Activated T-cell treated with anti-CD3 and anti-CD28 coated beads, Interleukin-2, amount 50 U/mL, for 72 hours (primary cell): ENCODE measurements at places on chromosomes 7 and 10. TPM values are rescaled to one million over a fixed set of nuclear protein-coding genes. Genes with fewer than 3 reads are reported as not detected.

DNA sequence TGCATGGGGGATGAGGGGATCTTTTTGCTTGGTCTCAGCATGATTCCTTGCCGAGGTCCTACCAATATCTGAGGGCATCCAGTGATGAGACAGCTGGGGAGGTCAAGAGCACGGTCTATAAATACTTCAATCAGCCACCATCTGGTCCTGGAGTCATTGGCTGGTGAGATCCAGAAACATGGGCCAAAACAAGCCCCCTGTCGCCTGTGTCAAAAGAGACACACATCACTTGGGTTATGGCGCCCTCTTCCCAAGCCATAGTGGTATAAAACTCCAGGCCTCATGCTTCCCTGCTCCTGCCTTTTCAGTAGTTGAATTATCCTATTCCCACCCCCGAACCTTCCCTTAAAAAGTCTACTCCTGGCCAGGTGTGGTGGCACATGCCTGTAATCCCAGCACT is 60.9 kb downstream of the SLC35B4 start:
- DNase-seq: no peak

The FERD3L gene
- total RNA-seq: not detected

DNA sequence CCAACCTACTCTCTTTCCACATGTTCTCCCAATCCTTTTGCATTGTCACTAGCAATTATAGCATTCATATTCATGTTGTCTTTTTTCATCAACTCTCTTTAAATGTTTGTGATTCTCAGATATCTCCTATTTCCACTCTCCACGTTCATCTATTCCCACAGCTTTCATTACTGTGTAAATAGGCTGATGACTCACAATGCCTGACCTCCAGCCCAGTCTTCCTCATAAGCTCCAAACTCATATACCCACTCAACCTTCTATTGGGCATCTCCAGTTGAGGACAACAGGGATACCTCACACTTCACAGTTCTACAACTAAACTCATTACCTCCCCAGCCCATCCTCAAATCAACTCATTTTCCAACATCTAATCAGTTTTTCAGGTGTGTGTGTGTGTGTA is 194.1 kb downstream of the DGKI start:
- no peak for DNase-seq

- no peak for DNase-seq
Measured at GRCh38 chr7:158270106-158270775, 317.4 kb downstream of the PTPRN2 start.

The PNLIPRP1 gene
- not detected for total RNA-seq

The DBF4 gene
- total RNA-seq: 65.4 TPM

- no peak for DNase-seq
Measured at GRCh38 chr7:29798422-29798821, 7.9 kb upstream of the WIPF3 start.

DNA sequence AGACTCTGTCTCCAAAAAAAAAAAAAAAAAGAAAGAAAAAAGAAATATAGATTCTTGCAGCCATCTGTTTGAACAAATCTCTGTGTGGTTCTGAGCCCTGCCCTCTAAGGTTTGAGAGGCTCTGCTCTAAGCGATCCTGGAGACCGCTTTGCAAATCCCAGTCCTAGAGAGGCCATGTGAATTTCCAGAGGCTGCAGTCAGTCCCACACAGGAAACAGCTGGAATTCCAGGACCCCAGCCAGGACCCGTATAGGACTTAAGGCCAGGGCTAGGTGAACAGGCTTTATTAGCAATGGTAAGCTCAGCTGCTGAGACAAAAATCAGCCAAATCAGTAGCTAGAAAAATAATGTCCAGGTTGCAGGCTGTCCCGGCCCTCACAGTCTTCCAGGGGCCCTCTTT is 154.8 kb downstream of the RPS24 start:
- DNase-seq: no peak

DNA sequence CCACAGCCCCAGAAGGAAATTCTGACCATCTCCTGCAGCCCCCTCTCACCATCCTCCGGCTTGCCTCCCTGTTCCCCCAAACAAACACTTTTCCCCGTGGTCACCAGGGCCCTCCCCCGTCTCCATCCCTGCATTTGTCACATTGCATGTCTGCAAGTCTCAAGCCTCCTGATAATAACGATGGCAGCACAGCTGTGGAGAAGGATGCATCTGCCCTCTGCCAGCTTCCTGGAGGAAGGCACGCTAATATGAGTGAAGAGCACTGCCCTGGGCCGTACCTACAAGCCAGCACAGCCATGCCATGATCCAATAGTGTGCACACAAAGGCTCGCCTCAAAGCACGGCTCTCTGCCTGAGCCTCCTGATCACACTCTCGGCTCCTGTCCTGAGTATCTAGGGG is 98.5 kb downstream of the SLIT1 start:
- no peak for DNase-seq

GRCh38 chr10:31912289-31912688 is 16.3 kb downstream of the ARHGAP12 start:
- DNase-seq: no peak
